ENCODE measurements at places on chromosomes 4 and X.

DNA sequence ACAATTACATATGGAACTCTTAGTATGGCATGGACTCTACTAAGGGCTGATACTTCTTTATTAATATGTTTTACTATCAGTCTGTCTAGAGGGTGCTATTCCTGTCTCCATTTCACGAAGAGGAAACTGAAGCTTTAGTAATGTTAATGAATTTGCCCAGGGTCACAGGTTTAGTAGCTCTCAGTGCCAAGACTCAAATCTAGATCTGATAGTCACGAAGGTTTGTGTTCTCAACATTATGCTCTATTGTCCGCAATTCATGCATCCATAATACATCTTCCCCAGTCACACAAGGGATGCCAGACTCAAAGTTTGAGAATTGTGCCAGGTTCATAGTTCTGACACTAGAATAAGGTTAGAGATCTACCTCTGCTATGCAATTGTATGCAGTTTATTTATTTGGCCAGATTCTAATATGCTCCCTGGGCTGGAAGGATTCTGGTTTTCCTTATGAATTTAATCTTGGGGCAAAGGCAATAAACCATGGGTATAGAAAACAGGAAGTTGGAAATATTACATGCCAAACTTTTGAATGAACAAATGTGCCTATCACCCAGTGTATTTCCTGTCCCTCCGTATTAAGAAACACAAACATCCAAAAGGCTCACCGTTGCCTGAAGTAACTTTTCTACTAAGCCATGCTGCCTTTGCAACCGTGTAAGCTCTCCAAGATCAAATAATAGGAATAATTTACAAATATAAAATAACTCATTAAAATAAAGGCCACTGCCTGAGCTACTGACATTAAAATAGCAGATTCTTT, 478.5 kb downstream of the INPP4B start:
- no peak for DNase-seq

DNA sequence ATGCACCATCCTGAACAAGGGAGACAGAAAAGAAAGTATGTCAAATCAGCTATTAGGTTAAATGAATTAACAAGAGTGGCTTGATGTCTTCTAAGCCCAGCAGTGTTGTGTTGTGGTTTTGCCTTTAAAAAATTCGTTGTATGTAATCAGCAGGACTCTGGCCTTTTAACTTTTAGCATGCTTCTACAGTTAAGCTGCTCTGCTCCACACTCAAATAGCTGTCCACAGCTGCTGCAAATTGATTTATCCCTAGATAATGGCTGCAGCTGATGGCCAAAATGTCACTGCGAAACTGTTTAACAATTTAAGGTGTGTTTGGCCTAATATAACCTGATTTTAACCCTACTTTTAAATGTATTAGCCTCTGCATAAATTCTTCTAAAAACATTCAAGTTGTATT, 85.8 kb downstream of the CXXC4 start:
- DNase-seq: no peak

- no peak for DNase-seq
Measured at GRCh38 chr4:129167640-129168260, 71.8 kb downstream of the C4orf33 start.

DNA sequence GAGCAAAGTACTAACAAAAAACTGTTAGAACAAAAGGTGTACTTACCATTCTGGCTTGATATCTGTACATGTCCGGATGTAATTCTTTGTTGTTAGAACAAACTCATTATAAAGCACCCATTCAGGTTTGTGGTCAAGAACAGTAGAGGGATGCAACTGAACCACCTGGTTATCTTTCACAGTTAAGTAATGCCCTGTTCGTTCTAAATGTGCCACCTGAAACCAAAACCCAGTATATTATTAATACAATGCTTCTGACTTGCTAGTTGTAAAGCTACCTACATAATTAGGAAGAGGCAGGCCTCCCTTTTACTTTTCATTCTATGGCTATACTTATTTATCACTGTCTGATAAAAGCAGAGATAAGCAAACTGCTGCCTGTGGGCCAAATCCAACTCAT, 54.8 kb downstream of the DHX15 start:
- no peak for DNase-seq

Measured in activated CD4-positive, alpha-beta T cell treated with anti-CD3 and anti-CD28 coated beads, Interleukin-2, amount 50 U/mL, for 4 hours (primary cell).